T-helper 2 cell (primary cell): ENCODE measurements at places on chromosomes 7 and 10.

DNA sequence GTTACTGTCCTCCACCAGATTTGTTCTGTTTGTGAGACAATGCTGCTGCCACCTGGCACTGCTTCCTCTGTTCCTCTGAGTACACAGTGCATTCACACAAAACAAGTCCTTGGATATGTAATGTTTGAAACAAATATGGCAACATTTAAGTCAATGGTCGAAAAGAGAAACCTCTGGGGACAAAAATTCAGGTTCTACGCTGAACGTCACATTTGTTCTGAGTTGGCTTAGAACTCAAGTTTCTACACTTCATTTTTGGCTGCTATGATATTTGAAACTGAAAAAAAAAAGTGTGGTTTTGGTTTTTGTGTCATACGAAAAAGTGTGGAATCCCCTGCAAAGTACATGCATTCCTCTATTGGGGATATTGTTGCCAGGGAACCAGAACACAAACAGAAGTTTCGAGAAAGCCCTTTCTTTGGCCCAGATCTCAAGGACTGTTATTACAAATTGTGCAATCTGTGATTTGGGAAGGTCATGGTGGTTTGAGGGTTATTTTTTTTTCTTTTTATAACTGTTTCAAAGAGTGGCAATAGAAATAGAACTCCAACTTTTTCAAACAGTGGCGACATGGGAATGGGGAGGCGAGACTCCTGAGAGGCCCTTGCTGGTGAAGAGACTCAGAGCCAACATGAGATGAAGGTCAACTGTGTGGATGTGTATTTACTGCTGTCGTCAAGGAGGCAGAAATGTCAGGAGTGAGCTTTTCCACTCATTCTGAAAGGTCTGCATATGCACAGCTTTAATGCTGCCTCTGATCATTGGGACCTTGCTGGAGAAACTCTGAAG is 127.5 kb downstream of the CUBN start:
- no peak for DNase-seq

DNA sequence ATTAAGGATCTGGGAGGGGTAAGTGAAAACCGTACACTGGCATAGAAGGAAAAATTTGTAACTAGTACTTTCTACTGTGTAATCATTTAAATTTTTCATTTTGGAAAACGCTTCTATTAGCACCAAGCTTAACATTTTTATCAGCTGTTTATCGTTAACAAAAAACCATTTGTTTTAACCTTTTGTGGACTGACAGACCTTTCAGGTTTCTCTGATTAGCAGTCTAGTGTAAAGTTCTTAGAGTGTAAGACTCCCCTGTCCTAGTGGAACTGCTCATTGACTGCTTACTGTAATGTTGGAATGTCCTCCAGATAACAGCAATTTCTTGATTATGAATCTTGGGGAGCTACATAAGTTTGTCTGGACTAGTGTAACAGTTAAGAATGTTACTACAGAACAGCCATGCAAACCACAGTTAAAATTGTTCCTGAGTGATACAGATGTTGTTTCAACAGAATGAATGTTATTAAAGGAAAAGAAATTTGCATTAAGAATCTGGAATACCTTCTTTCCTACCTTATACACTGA is 2.0 kb downstream of the DBF4 start:
- DNase-seq = no peak

GRCh38 chr7:150784120-150784736 is 15.9 kb downstream of the TMEM176B start:
- DNase-seq = no peak

- DNase-seq = no peak
Measured at GRCh38 chr10:77320971-77321471, 316.6 kb downstream of the KCNMA1 start.

DNA sequence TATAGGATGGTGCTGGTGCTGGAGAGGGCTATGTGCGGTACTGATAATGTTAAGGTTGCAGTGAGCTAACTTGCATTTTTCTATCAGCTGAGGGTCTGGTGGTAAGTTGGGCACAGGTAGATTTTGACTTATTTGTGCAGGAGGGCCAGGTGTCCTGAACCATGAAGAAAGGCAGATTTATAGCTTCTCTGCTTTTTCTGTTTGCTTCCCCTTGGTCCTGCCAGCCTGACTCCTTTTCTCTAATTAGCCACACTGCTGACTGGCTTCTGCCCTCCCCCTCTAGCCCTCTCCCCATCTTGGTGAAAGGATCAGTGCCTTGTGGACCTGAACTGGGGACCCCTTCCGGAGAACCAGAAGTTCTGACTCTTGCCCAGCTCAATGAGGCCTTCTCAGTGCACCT is 40.8 kb upstream of the STEAP4 start:
- DNase-seq = no peak

- no peak for DNase-seq
Measured at GRCh38 chr7:74069790-74070618, 13.6 kb upstream of the LIMK1 start.

DNA sequence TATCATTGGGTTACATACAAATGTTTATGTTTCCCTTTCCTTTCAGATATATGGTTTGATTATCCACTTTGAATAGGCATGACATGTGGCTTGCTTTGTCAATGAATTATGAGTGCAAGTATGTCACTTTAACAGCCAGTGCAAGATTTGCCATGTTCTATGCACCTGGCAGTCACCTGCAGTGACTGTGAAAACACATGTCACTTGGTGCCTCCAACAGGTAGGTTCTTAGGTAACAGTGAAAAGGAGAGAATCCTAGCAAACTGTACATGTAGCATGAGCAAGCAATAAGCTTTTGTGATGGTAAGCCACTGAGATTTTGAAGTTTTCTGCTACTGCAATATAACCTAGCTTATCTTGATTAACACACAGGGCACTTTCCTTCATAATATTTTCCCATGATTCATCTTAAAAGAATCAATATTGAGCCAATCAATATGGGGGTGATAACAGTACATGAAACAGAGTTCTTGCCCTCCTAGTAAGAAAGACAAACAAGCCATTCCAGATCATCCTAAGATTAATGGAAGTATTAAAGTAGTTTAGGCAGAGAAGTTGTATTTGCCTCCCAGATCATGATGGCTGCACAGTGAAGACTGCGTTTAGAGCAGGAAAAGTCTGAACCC is 7.9 kb upstream of the RALA start:
- no peak for DNase-seq
